ENCODE measurements at places on chromosomes 12 and 14.
A peak's percentile ranks its signal among the peaks of the same experiment; 100 is the strongest.

GRCh38 chr12:71890475-71890874, 48.2 kb upstream of the TPH2 start:
- no peak for DNase-seq

DNA sequence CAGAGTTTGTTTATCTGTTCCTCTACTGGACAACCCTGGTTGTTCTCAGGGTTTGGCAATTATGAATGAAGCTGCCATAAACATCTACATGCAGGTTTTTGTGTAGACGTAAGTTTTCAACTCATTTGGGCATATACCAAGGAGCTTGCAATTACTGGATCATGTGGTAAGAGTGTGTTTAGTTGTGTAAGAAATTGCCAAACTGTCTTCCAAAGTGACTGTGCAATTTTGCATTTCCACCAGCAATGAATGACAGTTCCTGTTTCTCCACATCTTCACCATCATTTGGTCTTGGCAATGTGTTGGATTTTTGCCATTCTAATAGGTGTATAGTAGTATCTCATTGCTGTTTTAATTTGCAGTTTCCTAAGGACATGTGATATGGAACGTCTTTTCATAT, 39.8 kb upstream of the FBXO33 start:
- DNase-seq: no peak

DNA sequence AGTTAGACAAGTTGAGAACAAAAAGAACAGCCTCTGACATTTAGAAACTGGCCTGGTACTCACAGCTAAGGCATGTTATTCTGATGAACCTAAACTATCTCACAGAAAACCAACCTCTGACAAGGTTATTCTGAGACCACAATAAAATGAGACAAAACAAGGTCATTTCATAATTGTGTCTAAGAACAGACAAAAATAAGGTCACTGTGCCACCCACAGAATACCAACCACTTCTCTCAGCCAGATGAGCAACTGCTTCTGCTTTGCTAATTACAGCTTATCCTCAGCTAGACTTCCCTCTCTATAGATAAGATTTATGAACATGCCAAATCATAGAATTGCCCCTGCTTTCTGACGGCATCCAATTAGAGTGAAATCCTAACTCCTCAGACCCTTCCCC, 52.2 kb upstream of the CRACR2A start:
- no peak for DNase-seq

DNA sequence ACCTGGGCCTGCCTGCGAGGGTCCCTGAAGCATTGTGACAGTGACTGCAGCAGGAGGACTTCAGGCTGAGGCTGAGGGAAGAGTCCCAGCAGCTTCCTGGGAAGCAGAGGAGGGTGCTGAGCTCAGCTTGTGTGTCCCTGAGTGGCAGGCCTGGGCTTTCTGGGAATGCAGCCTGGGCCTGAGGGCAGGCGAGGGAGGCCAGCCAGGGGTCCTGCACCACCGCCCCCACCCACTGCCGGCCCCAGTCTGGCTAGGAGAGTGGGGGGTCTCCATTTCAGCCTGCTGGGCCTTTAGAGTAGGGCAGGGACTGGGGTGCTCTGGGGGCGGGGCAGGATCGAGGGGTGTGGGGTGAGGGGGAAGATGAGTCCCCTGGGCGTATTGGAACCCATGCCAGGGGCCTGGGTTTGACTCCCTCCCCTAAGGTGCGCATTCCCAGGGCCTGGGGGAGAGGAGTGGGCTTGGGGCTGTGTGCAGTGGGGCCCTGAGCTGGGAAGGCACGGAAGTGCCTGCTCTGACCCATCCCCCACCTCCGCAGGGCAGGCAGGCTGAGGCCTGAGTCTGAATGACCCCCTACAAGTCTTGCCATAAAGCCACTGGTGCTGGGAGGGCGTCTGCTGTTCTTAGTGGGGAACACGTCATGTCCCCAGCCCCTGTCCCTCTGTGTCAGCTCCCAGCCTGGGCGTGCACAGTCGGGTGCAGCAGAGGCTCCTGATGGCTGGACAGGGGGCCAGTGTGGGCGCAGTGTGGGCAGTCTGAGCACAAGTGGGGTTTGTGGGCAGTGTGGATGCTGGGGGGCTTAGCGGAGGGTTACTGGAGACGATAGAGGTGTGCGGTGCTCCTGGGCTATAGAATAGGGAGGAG, 46.4 kb downstream of the KRT80 start:
- no peak for DNase-seq

- DNase-seq: no peak
Observed at GRCh38 chr14:103209054-103209453, 85.8 kb downstream of the TNFAIP2 start.

- no peak for DNase-seq
Observed at GRCh38 chr14:23114669-23115038, 4.4 kb downstream of the CEBPE start.

DNA sequence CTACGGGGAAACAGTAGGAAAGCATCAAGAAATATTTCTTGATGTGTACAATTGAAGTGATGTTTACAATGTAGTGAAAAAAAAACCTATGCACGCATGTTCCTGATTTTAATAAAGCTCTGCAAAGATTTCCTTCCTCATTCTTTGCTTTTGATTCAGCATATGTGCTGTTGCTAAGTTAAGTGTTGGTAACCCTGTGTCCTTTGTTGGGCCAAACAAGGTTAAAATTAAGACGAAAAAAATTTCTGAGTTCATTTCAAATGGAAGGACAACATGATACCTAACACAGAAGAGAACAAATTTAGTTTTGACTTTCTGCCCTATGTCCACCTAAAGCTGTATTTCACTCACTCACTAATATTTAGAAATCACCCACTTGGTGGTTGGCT, 62.8 kb downstream of the PPP2R5C start:
- DNase-seq: no peak

GRCh38 chr14:20356422-20356821, 13.0 kb downstream of the PARP2 start:
- DNase-seq: no peak

GRCh38 chr12:8886502-8887284, 27.6 kb upstream of the PHC1 start:
- no peak for DNase-seq

DNA sequence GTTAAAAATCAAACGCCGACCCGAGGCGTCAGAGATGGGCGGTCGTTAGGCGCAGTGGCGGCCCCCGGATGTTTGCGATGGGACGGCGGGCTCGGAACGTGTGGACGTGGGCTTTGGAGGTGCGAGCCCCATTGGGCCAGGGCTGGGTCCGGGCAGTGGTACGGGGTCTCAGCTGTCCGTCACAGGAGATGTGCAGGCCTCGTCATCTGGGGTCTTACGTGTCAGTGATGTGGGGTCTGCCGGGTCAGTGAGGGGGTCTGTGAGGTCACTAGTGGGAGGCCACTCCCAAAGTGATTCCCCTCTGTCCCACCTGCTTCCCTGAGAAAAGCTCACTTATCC, 21.6 kb upstream of the CHFR start:
- DNase-seq: no peak

DNA sequence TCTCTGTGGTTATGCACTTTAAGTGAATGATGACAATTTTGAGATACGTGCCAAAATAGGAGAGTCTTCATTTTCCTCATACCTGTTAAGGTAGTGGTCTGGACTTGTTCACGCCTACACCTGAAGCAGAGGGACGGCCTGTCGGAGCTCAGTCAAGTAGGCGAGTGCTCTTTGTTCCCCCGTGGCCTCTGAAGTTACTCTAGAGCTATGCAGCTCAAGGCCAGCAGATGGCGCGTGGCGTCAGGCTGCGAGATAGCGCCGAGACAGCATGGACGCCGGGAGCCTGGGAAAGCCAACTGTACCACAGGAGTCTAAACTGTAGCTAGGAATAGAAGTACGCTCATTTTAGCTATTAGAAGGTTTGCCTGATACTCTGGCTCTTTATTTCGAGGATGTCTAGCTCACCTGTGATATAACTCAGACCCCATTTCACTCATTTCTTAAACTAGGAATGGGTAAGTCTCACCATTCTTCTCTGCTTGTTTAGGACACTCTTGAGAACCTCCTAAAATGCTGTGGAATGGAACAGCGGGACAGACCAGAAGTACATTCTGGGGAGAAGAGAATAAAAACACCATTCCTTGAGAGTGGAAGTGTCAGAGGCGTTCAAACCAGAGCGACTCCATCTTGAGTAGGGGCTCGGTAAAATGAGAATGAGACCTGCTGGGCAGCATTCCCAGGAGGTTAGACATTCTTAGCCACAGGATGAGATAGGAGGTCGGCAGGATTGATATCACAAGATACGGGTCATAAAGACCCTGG, 267.4 kb upstream of the HMGA2 start:
- DNase-seq: peak; percentile 11

DNA sequence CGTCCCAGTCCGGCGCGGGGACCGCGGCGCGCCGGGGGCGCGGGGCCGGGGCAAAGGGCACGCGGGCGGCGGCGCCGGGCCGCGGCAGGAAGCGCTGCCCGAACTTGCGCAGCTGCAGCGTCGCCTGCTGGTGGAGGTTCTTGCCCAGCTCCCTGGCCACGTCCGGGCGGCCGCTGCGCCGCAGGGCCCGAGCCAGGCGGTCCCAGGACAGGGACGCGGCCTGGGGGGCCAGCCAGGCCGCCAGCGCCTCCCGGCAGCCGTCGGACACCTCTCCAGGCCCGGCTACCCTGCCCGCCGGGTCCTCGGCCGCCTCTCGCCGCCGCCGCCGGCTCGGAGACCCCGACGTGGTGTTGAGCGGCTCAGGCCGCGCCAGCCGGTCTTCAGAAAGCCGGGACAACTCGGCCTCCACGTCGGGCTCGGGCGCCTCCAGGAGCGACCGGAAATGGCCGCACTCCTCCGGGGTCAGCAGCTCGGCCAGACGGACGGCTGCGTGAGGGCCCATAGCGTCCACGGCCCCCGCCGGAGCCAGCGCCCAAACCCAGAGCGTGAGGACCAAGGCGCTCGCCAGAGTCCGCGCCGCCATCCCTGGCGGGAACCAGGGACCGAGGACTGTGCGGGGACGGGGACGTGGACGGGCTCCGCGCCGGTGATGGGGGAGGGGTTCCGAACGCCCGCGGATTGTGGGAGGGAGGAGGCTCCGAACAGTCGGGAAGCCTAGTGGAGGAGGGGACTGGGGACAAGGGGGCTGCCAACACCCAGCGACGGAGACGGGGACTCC, 34.0 kb downstream of the FIGNL2 start:
- peak; percentile 30 for DNase-seq

GRCh38 chr12:3921526-3921925, 48.3 kb upstream of the PARP11 start:
- DNase-seq: no peak

DNA sequence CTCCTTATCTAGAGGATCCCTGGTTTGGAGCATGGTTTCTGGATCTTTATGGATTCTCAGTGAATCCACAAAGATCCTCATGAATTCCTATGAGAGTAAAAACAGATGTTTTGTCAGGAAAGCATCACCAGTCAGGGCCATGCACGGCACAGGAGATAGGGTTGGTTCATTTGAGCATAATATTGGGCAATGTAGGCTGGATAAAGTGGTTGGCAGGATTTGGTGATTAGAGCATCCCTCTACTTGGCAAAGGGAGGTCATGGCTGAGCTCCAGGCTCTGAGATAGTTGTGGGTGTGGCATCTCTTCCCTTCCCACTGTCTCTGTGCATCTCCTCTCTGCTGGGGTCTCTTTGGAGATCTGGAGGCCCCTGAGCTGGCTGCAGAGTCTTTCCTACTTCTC, 149.8 kb downstream of the DACT1 start:
- no peak for DNase-seq

- no peak for DNase-seq
Observed at GRCh38 chr14:104287301-104288009, 149.1 kb downstream of the KIF26A start.

DNA sequence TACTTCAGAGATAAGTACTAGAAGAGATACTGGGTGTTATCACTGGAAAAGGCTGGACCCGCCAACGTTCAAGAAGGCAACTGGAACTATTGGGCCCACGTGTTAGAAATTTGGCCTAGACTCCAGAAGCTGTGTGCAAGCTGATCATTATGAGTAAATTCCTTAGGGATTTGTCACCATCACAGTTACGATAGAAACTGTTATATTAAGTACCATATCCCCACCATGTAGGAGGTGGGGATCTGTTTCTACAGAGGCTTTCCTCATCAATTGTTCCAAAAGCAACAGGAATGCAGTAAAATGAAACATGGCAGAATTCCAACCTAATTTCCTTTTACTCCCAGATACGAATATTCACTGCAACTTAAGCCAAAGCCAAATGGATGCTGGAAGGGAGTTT, 170.7 kb downstream of the NOVA1 start:
- no peak for DNase-seq

DNA sequence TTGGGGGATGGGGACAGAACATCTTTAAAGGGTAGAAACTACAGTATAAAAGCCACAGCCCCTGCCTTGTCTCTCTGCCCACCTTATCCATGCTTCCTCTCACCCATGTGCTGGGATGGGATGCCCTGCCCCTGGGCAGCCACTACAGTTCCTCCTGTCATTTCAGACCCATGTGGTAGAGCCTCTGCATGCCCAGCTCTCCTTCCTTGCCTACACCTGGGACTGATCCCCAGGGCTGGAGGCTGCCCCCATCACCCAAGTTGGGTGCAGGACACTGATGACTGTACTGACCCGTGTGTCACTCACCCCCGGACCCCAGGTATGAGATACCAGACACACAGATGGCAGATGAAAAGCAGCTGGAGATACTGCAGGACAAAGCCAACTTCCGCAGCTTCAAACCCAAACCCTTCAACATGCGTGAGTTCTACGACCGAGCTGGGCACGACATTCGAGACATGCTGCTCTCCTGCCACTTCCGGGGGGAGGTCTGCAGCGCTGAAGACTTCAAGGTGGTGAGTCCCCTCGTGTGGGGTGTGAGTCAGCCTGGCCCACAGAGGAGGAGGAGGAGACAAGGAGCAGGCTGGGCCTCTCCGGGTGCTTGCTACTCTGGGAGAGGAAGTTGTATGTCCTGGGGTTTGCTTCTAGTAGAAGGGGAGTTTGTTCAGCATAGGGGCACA, 2.2 kb downstream of the ASIC1 start:
- no peak for DNase-seq

DNA sequence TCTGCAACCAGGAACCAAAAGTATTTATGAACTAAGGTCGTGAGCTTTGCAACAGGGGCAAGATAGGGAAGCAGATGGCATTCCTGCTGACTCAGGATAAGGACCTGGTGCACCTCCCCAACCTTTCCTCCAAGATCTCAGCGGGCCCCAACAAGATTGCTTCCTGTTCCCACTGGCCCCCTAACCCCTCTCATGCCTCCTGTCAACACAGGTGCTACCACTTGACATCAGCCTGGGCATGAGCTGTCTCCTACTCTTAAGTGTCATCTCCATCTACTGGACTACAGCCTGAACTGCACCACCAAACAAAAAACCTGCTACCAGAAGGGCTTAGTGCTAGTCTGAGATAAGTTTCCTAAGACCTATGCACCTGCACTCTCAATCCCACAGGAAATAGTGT, 32.7 kb downstream of the MED6 start:
- no peak for DNase-seq

DNA sequence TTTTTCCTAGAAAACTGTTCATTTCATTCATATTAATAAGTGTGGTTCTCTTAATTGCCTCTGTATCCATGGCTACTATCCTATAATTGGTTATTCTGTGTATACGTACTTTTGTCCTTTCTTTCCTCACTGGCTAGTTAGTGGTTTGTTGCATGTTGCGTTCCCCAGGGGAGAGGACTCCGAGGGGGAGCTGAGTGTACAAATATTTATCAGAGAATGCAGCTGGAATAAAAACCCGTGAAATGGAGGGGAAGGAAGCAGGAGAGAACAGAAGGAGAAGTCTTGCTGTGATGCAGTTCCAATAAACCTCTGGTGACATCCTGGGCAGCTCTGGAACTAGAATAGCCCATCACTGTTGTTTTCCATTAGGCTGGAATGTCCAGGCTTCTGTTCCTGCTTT, 117.1 kb upstream of the RGS6 start:
- DNase-seq: no peak

- no peak for DNase-seq
Observed at GRCh38 chr12:60014436-60014835, 418.6 kb downstream of the SLC16A7 start.

Data from anterior cingulate cortex (tissue), 58 donors.